ENCODE measurements at places on chromosomes 11 and 22.

DNA sequence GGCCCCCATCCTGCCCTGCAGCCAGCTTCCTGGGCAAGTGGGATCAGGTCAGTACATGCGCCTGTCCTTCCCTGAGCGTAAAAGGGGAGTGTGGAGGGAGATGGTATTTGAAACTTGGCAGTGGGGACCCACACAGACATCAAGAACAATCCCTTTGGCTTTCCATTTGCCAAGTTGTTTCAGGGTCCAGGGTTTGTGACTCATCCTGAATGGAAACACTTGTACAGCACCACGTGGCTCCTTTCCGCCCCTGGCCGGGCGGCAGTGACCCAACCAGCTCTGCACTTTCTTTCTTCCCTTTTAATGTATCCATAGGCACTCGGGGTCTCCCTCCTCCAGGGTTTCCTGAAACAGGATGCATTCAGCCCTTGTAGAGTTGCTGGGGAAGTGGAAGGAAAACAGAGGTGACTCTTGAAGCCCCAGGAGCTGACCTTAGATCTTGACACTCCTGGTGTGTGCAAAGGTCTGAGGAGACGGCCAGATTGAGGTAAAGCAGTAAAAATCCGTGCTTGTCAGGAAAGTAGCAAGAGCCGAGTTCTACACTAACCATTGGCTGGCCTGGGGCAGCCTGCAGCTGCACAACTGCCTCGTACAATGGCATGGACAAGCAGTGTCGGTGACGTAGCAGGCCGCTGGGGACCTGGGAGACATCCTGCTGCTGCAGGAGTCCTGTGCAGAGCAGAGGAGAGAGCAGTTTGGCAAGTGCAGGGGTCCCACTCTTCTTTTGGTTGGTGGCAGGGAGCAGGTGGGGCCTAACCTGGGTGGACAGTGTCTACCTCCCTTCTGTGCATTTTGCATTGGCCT, 189.8 kb downstream of the SNX19 start:
- DNase-seq, result no peak

DNA sequence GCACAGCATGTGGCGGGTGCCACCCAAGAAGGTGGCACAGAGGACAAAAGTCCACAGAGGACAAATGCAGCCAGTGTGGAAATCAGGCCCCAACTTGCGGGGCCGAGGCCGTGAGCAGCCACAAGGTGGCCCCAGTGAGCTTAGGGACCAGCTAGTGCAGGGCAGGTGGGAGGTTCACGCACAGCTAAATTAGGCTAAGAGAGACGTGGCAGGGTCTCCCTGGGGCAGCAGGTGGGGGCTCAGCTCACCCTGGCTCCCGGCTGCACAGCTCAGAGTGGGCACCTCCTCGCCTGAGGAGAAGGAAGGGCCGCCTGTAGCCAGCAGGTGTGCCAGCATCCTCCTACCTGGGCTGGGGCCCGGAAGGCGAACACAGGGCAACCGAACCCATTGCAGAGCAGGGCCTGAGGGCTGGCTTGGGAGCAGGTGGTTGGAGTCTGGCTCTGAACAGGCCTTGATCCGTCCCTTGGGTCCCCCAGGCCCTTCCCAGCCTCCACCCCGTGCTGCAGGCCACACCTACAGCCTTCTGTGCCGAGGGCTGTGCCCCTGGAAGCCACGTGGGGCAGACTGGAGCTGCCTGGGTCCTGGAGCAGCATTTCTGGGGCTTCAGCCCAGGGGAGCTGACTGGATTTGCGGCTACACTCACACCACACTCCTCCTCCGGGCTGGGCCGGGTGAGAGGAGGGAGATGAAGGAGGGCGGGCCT, 26.1 kb upstream of the CELSR1 start:
- no peak for DNase-seq

DNA sequence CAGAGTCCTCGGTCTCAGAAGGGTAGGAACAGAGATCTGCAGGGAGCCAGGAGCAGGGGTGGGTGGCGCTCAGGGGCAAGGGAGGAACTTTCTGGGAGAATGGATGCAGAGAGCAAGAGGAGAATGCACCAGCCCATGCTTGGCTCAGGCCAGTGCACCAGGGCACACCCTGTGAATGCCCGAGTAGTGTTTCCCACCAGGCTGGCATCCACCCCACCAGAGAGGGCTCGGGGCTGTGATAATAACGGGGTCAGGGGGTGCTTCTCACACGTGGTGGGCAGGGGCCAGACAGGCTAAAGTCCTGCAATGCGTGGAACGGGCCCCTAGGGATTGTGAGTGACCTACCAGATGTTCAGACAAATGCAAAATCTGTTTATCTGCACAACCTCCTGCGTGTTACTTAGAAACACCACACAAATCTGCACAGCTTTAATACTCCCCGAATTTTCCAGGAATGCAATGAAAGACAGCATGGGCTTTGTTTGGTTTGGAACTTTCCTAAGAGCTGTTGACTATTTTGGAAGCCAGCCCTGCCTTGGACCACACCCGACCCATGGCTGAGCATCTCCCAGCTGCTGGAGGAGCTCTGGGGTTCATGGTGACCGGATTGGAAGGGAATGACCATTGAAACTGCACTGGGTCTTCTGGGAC, 368.3 kb downstream of the SHANK2 start:
- no peak for DNase-seq

DNA sequence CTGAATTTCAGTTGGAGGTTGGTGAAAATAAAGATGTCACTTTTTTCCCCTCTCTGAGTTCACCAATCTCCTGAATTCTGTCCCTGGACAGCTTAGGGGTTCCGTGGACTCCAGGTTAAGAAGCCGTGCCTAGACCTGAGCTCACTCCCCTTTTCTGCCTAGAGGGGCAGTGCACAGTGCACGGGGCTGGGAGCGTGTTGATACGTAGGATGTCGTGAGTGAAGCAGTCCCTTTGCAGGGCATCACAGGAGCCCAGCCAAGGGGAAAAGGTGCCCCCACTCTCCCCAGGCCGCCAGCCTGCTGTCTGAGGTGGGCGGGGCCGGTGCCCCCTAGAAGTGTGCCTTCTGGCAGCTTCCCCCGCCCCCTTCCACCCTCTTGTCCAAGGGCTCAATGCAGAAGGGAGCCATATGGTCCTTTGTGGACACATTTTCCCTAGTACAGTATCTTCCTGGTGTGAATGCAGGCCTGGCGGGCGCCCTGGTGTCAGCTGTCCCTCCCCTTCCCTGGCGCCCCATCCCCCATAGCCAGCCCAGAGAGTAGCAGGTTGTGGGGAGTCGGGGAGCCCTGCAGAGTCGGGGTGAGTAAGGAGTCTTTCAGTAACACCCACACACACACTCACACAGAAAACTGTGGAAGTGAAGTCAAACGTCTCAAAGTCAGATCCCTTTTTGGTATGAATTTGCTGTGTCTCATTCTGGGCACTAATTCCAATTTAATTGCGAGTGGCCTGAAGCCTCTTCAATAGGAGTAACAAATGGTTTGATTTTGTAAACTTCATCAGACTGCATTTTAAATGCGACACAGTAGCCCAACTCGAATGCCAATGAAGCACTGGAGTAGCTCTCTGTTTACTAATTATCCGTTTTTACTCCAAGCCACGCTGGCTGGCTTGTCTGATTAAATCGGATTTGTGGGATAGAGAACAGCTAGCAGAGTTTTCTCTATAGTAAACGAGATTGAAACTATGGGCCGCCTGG, 67.5 kb upstream of the NNMT start:
- DNase-seq, result peak; percentile 31

- DNase-seq, result no peak
Measured at GRCh38 chr11:35357923-35358322, 61.4 kb downstream of the SLC1A2 start.

DNA sequence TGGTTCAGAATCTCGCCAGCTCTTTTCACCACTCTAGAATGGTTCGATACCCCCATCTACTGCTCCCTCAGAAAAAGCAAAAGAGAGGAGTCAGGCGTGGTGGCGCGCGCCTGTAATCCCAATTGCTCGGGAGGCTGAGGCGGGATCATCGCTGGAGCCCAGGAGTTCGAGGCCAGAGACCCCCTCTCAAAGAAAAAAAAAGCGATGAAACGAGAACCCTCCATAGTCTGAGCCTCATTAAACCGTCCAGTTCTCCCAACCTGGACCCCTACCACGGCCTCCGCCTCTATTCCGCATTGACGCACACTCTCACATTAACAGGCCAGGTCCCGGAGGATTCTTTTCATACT, 439 bp downstream of the SPA17 start:
- DNase-seq, result no peak

- DNase-seq, result no peak
Measured at GRCh38 chr22:27724157-27724556, 77.4 kb downstream of the MN1 start.

DNA sequence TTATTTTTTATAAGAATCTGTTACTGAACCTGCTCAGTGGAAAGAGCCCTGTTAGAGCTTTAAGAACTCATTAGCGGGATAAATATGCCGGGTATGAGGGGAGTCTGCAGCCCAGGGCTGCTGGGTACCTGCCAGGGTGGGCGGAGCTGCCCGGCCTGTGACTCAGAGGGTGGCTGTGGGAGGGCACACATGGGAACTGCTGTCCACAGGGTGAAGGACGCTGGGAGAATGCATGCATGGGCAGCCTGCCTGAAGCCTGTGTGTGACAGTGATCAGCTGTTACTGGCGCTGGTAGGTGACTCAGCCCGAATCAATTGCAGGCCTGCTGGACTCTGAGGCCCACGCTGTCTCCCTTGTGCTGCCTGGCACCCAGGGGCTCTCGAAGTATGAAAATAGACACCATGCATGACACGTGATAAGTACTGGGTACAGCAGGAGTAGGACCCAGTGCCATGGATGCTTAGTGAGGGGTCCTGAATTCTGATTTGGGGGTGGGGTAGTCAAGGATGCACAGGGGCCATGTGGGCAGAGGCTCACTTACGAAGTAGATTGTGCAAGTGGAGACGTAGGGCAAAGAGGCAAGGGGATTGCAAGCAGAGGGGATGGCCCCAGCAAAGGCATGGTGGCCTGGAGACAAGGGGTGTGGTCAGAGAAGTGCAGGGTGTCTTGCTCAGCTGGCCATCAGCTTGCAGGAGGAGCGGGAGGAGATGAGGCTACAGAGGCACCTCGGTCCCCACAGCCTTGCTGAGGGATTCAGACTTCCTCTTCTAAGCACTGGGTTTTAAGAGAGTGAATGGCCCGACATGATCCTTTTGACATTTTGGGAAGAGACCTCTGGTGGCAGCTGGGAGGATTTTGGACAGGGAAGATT, 36.5 kb downstream of the GRIK4 start:
- peak; percentile 88 for DNase-seq

DNA sequence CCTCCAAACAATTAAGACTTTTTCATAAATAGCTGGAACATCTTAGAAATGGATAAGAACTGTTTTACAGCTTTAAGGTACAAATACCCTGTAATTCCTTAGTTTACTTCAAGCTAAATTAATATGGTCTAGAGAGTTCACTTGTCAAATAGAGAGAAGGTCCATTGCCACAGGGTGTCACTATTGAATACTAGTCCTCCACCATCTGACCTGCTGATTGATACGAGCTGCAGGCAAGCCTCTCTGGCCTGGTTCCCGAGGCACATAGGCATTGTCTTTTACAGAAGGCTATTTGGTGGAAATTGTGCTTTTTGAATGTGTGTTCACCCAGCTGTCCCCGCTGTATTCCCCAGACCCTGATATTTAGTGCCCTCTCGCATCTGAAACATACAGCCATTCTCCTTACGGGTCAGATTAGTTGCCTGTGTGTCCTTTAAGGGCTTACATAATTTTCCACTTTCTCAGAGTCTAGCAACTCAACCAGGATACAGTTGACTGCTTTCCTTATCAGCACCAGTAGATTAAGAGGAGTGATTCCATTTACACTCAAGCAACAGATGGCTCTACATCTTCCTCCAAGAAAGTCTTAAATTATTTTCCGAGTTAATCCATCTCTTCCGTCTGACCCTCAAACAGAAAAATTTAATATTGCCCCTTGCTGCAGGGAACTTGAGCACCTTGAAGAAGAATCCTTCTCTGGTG, 788.8 kb upstream of the FAT3 start:
- no peak for DNase-seq

- DNase-seq, result no peak
Measured at GRCh38 chr11:88398372-88398771, 60.8 kb upstream of the CTSC start.

GRCh38 chr11:27212248-27212780, 150.7 kb downstream of the CCDC34 start:
- DNase-seq, result no peak

Data from NCI-H1092 (cell line).